ENCODE measurements at places on chromosomes 1 and 21.

- DNase-seq, result no peak
These were observed 22.5 kb downstream of the VPS26C start for GRCh38 chr21:37244501-37245095.

DNA sequence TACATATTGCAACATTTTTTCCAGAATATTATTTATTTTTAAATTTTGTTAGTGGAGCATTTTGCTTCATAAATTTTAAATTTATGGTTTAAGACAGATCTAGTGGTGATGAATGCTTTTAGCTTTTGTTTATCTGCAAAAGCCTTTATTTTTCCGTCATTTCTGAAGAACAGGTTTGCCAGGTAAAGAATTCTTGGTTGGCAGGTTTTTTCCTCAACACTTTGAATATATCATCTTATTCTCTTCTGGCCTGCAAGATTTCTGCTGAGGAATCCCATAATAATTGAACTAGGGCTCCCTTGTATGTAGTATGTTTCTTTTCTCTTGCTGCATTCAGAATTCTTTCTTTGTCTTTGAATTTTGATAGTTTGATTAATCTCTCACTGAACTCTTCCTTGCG, 50.8 kb upstream of the SAMD13 start:
- no peak for DNase-seq

GRCh38 chr1:23171181-23171755, 2.6 kb upstream of the LUZP1 start:
- no peak for DNase-seq

- DNase-seq, result no peak
These were observed 5.9 kb downstream of the PDC start for GRCh38 chr1:186454981-186455380.

DNA sequence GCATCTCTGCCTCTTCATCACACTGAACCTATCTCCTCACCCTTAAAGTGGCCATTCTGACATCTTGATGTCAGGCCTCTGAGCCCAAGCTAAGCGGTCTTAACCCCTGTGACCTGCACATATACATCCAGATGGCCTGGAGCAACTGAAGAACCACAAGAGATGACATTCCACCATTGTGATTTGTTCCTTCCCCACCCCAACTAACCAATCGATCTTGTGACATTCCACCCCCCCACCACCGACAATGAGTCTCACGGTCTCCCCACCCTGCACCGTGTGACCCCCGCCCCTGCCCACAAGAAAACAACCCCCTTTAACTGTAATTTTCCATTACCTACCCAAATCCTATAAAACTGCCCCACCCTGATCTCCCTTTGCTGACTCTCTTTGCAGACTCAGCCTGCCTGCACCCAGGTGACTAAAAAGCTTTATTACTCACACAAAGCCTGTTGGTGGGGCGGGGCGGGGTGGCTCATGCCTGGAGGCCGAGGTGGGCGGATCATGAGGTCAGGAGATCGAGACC, 21.0 kb upstream of the PINK1 start:
- peak; percentile 71 for DNase-seq

DNA sequence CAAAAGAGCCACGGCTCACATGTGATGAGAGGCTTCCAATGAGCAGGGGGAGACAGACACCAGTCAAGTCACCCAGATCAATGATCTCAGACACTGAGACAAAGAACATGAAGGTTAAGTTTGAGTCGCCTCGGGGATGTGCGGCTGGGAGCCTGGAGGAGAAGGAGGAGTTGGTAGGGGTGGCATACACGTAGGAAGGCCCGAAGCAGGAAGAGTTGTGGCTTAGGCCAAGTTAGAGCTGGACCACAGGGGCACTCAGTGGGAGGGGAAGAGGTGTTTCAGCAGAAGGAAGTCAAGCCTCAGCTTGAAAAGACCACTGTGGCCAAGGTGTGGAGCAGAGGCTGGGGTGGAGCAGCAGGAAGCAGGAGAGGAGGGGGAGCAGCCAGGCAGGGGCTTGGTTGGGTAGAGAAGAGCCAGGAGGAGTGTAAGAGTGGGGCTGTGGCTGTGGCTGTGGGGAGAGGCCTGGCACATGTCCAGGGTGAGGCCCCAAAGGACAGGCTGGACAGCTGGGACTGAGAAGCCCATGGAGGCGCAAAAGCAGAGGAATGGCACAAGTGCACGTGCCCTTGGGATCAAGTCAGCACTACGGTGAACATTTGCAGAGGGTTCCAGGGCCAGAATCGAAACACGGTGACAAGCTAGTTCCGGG, 27.6 kb downstream of the CTNNBIP1 start:
- no peak for DNase-seq

DNA sequence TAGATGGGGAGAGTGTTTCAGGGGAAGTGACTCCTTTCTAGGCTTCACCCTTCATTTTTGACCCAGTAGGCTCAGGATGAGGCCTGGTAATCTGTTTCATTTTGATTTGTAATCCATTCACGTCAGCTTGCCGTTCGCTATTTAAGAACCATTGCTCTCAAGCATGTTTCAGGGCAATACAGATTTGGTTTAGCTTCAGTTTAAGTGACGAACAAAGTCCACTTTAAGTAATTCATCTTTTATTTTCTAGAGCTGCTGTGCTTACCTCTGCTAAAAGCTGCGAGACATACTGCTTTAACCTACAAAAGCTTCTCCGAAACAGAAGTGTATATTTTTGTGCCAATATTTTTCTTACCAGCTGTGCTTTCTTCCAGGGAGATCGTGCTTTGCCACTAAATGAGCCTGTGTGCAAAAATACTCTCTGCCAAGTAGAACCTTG, 8.9 kb upstream of the FMO3 start:
- DNase-seq, result no peak

GRCh38 chr1:14520514-14521163, 77.8 kb upstream of the KAZN start:
- DNase-seq, result no peak

GRCh38 chr1:180886338-180886737, 26.4 kb upstream of the KIAA1614 start:
- DNase-seq, result no peak

GRCh38 chr1:51535006-51535592, 16.0 kb upstream of the EPS15 start:
- peak; percentile 39 for DNase-seq
